HAP-1 (cell line): ENCODE measurements at places on chromosomes 1 and 21.

DNA sequence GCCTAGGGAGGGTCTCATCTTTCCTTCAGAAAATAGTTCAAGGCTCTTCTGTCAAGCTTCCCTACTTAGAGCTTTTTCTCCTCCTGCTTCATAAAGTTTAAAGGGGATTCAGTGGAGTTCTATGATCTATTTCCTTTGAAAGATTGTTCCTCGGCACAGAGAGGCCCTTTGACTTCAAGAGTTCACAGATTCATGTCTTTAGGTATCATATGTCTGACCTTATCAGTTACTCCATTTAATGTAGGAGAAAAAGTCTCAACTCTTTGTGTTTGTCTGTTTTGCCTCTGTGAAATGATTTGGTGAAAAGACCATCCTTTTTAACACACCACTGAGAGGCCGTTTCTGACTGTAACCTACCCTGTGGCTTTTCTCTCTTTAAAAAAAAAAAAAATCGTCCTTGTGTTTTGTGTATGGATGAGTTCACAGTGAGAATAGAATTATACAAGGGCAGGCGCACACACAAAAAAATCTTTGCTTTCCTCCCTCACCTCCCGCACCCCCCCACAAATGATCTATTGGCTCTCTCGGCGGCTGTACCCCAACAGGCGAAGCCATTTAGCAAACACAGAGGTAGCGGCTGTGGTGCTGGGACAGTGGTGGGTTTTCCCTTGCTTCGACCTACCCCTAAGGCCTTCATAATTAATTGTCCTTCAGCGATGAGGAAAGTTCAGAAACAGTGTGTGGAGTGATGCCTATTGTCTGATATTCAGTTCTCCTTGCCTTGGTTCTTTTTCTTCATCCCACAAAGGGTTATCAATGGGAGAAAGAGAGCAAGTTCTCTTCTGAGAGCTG is 29.6 kb downstream of the PROX1 start:
- DNase-seq: no peak

- DNase-seq: no peak
Observed at GRCh38 chr1:164664127-164664526, 105.1 kb downstream of the PBX1 start.

- no peak for DNase-seq
Observed at GRCh38 chr1:100009458-100009857, 39.7 kb downstream of the SLC35A3 start.

DNA sequence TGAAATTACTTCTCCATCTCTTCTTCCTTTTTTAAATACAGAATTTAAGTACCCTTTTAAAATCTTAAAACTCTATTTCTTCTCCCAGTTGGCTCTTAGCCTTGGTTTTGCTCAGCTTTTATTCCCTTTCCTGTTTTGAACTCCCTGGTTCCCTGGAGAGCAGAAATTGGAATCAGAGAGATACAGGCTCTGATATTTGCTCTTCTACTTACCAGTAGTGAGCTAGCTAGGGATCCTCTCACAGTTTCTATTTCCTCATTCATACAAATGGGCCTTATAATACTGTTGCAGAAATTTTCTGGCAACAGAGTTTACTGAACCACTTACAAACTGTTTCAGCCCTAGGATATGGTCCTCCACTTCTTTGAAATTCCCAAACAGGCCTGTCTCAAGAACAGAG is 606.3 kb downstream of the NUF2 start:
- DNase-seq: no peak

- no peak for DNase-seq
Observed at GRCh38 chr21:28172376-28172775, 820.3 kb downstream of the LTN1 start.

GRCh38 chr1:228003461-228004330 is 3.1 kb upstream of the WNT3A start:
- no peak for DNase-seq

DNA sequence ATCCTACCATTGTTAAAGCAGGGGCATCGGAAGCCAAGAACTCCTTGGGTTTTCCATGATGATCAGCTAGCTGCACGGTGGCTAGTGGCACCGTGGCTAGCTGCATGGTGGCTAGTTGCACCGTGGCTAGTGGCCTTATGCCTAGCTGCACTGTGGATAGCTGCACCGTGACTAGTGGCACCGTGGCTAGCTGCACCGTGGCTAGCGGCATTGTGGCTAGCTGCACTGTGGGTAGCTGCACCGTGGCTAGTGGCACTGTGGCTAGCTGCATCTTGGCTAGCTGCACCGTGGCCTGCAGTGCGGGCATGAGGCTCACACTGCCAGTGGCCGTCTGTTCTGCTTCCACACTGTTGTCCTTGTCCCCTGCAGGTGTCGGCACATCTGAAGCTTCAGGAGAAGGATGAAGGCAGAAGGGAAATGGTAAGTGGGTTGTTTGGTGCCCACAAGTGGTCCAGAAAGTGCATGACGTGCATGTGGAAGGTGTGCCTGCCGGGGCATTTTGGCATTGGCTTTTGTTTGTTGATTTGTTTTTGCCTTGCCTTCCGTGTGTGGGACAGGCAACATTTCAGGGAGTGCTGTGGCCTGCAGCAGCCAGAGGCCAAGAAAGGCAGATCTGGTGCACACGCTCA is 38.6 kb downstream of the TFF3 start:
- no peak for DNase-seq

DNA sequence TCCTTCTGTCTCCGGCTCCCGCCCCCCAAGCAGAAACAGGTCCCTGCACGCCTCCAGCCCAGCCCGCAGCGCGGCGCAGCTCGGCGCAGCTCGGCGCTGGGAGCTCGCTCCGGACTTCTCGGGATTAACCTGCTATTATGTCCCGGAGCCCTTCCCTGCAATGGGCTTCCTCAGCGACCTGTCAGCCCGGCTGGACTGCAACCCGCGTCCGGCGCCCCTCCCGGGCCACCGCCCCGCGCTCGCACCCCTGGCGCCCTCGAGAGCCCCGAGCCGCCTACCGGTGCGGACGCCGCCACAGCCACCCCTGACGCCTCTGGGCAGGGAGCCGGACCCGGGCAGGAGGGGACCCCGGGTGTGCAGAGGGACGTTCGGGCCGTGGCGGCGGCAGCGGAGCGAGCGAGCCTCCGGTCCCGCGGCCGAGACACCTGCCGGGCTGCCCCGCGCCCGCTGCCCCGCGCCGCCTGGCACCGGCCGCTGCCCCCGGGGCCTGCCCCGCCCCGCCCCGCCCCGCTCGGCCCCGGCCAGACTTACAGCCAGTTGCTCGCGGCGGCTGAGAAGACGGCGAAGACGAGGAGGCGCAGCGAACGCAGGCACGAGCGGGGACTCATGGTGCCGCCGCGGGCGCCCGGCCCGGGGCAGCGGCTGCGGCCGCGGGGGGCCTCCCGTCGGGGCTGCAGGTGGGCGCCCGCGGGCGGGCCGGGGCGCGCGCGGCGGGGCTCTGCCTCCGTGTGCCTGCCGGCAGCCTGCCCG is 407 bp downstream of the WNT4 start:
- DNase-seq: peak; percentile 57

GRCh38 chr1:90370686-90371447 is 346.2 kb downstream of the BARHL2 start:
- no peak for DNase-seq

GRCh38 chr1:55196433-55197035 is 18.6 kb downstream of the USP24 start:
- DNase-seq: no peak

GRCh38 chr1:53330819-53331218 is 2.9 kb upstream of the LRP8 start:
- no peak for DNase-seq

DNA sequence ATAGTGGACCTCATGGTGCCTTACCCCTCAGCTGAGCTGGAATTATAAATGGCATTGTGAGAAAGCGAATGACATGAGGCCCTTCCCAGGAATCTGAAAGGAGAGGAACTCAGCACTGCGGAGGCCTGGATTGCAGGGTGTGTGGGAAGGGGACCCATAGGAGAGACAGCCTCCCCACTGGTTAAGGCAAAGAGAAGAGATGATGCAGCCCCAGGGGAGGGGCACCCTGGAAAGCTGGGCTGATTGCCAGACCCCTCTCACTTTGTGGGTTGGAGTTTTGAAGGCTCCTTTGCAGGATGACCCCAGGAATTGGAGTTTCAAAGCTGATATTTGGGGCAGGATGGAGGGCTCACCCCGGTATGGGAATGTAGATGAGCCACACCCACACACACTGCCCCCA is 2.0 kb downstream of the NPPB start:
- no peak for DNase-seq

DNA sequence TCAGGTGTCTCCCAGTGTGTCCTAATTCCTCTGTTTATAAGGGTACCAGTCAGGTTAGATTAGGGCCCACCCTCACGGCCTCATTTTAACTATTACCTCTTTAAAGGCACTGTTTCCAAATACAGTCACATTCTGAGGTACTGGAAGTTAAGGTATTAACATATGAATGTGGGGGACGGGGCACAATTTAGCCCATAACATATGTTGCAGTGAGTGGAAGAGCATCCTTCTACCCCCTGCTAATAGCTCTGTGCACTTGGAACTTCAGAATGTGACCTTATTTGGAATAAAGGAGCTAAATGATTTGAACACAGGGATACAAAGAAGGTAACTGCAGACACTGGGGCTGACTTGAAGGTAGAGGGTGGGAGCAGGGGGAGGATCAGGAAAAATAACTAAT is 67.3 kb upstream of the ADGRL2 start:
- no peak for DNase-seq

DNA sequence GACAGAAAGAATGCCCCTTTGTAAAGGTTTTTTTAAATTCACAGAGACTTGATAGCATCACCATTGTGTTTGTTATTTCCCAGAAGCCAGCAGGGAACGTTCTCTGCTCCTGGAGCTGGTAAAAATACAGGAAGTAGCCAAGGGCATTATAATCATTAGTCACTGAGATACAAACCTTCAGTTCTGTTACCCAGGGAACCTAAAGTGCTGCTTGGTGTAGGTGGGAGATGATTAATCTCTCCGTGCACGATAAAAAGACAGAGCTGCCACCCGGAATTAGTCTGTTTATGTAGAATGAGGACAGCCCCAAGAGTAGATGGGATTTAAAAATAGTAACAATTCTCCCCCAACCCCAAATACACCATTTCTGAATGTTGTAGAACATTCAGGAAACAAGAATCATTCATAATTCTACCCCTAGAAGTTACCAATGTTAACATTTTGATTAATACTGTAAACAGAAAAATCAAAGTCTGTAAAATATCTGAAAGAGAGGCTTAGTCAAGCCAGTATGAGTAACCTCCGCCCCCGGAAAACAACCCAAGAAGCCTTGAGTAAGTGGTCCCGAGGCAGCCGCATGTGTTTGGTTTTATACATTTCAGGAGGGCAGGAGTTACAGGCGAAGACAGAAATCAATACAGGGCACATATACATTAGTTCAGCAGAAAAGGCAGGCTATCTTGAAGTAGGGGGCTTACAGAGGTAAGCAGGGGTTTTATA is 45.3 kb upstream of the CTBS start:
- DNase-seq: no peak

GRCh38 chr1:212186427-212187207 is 98.6 kb upstream of the PPP2R5A start:
- DNase-seq: no peak

- DNase-seq: no peak
Observed at GRCh38 chr21:37348664-37349063, 17.9 kb upstream of the DYRK1A start.

DNA sequence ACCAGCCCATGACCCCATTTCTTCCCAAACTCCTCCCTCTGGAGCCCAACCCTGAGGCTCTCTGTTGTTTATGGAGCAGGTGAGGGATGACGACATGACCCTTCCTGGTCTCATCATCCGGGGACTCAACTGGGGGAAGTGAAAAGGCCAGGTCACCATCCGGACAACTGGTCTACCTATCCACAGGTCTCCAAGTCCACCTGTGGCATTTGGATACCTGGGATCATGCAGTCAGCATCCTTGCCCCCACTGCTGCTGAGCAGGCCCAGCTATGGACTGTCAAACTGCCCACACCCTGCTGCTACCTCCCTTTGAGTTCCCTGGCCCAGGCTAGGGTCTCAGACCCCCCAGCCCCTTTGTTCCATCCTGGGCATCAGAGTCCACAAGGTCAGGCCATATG is 60.0 kb upstream of the LAPTM5 start:
- DNase-seq: no peak

- DNase-seq: no peak
Observed at GRCh38 chr1:116066868-116067565, 44.2 kb upstream of the MAB21L3 start.
